A549 treated with dexamethasone at 1 μM for 4 hours (cell line): ENCODE measurements at places on chromosomes 6 and 20. TPM values are rescaled to one million over a fixed set of nuclear protein-coding genes. Genes with fewer than 3 reads are reported as not detected.

BEND6 gene
- 0.82 to 1.4 TPM (median 1.2 TPM) in 5 replicates for total RNA-seq

TGM3 gene
- total RNA-seq: 0.05 to 0.12 TPM (median 0.07 TPM) in 3 of 5 replicates, not detected in the others

ZNF311 gene
- total RNA-seq: 0.14 to 0.18 TPM (median 0.15 TPM) in 5 replicates

ANGPT4 gene
- 0.02 to 0.04 TPM (median 0.03 TPM) in 4 of 5 replicates, not detected in the other for total RNA-seq

KIAA1755 gene
- 0.13 to 0.26 TPM (median 0.18 TPM) in 5 replicates for total RNA-seq

SLC22A7 gene
- not detected in 5 replicates for total RNA-seq

TFAP2D gene
- total RNA-seq: not detected in 5 replicates

CLPSL1 gene
- total RNA-seq: not detected in 5 replicates

TNFRSF21 gene
- total RNA-seq: 11.7 to 15.5 TPM (median 13.8 TPM) in 5 replicates

C4B gene
- total RNA-seq: 0.47 to 0.90 TPM (median 0.64 TPM) in 5 replicates
